ENCODE measurements at places on chromosomes 13 and 19.

DNA sequence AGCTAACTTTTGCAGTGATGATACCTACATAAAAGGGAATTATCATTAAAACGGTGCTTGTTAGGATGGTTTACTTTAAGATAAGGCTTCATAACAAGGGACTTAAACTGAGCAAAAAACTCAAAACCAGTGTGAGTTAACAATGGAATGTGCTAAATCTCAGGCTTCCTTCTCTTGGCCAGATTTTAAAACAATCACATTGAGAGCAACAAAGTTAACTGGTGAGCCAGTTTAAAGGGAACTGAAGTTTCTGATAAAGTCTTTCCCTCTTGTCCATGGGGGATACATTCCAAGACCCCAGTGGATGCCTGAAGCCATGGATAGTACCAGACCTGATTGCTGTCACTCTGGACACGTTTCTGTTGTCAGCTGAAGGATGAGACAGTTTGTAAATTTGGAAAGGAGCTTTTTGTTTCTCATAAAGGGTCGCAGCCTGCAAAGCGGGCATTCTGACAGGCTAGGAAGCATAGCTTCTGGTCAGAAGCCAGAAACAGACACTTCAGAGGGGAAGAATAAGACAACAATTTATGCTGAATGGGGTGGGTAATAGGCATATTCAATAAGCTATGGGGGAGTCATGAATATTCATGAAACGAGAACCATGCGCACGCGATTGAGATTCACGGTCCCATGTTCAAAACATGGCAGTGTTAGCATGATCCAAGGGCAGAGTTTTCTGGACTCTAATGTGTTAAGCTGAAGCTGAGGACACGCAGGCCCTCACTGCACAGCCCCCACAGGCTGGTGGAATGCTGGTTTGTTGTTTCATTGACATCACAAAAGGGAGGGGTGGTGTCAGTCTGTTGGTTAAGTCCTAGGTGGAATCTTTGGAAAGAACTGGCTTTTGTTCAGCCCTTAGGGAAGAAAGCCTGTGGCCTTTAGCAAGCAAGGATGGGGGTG, 150.6 kb upstream of the RNF113B start:
- no peak for DNase-seq

GRCh38 chr13:100330662-100331061, 241.8 kb downstream of the PCCA start:
- no peak for DNase-seq

DNA sequence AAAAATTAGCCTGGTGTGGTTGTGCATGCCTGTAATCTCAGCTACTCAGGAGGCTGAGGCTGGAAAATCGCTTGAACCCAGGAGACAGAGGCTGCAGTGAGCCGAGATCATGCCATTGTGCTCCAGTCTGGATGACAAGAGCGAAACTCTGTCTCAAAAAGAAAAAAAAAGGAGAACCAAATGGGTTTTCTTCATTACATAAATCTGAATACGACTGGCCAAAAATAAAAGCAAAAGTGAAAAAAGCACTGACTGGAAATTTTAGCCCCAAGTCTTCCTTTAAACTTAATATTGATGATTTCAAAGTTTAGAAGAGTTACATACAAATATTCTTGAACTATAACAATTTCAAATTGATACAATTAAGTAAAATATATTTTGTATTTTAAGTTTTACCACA, 249.5 kb upstream of the STARD13 start:
- DNase-seq, result no peak

DNA sequence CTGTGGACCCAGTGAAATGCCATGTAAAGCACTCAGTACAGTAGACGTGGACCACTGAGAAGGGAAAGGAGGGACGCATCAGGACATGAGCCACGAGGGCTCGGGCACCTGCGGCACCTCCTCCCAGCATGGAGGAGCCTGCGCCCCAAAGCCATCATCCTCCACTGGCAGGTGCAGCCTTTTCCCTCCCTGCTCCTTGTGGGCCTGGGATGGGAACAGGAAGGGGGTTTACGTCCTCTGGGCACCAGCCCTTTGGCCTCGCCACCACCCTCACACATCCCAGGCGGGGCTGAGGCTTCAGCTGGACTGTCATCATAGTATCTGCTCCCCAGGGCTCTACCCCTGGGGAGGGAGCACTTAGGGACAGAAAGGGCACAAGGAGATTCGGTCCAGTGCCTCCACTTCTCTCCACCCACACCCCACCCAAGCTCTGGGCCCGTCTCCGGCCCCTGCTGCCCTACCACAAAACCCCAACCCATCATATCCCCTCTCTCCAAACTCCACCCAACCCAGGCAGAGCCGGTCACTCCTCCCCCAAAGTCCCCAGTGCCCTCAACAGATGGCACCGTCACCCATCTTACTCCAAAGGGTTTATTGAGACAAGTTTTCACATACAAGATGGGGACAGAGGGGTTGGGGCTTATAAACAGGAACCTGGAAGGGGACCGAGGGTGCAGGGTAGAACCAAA, 2.2 kb upstream of the PRKD2 start:
- no peak for DNase-seq

- DNase-seq, result no peak
These were observed 748.5 kb upstream of the KLHL1 start for GRCh38 chr13:70856711-70857110.

DNA sequence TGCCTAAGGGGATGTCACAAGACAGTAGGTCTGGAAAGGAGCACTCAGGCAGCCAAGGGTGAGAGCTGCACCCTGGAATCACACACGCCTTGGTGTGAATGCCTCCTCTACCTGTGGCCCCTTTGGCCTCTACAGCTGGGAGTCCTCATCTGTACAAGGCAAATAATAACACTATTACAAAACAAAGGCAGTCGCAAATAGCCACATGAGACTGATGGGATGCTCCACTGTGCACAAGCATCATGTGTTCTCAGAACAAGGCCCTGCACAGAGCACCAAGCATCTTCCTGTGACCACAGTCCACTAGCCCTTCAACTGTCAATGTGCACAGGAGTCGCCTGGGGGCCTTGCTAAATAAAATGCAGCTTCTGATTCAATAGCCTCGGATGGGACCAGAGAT, 44.6 kb upstream of the HNRNPA1L2 start:
- DNase-seq, result no peak

DNA sequence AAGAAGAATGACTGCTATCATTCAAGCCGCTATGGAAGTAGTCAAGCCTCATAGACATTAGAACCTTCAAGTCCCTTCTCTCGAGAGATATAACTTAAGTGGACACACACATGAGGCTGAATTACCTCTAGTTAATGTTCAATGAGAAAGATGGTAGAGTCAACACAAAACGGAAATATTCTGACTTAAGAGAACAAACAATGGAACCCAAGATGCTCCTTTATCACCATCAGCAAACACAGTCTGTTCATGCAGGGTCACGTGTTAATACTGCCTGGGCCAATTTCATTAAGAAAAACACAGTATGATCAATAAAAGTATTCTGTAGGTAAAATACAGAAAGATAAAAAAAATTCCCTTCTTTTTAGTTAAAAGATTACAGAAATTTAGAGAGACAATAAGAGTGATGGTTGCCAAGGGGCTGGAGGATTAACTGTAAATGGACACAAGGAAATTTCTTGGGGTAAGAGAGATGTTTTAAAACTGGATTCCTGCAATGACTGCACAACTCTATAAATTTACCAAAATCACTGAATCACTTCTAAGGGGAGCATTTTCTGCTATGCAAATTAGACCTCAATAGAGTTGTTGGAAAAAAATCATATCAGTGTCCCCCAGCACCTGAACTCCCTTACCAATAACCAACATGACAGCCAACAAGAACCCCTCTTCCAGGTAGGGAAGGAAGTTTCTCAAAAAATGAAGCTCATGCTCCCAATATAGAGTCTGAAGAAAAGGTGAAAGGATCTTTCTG, 256.6 kb downstream of the ABCC4 start:
- DNase-seq, result no peak

GRCh38 chr19:47123406-47123805, 7.2 kb upstream of the SAE1 start:
- no peak for DNase-seq

DNA sequence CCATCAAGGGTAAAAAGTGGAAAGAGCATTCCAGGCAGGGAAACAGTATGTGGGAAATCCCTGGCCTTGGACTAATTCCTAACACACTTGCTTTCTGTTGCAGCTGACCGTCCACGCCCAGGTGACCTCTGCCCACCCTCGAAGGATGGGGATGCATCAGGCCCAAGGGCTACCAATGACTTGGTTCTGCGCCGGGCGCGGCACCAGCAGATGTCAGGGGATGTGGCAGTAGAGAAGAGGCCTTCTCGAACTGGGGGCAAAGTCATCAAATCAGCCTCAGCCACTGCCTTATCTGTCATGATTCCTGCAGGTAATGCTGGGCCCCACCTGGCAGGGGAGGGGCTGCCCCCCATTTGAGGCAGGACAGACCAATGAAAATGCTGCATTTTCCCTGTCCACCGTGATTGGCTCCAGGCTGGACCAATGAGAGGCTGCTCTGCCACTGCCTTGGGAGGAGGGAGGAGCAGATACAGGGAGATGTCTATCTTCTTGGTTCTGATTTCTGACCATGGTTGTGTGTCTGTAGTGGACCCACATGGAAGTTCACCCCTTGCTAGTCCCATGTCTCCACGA, 12.6 kb downstream of the DNASE2 start:
- DNase-seq, result no peak
